Erythroblast (primary cell): ENCODE measurements at places on chromosomes 12 and 14.
A peak's percentile ranks its signal among the peaks of the same experiment; 100 is the strongest.

- DNase-seq, result no peak
Observed at GRCh38 chr14:94649543-94650443, 37.6 kb downstream of the SERPINA3 start.

- DNase-seq, result peak; percentile 94
Observed at GRCh38 chr12:32031109-32031508, 71.9 kb downstream of the RESF1 start.

DNA sequence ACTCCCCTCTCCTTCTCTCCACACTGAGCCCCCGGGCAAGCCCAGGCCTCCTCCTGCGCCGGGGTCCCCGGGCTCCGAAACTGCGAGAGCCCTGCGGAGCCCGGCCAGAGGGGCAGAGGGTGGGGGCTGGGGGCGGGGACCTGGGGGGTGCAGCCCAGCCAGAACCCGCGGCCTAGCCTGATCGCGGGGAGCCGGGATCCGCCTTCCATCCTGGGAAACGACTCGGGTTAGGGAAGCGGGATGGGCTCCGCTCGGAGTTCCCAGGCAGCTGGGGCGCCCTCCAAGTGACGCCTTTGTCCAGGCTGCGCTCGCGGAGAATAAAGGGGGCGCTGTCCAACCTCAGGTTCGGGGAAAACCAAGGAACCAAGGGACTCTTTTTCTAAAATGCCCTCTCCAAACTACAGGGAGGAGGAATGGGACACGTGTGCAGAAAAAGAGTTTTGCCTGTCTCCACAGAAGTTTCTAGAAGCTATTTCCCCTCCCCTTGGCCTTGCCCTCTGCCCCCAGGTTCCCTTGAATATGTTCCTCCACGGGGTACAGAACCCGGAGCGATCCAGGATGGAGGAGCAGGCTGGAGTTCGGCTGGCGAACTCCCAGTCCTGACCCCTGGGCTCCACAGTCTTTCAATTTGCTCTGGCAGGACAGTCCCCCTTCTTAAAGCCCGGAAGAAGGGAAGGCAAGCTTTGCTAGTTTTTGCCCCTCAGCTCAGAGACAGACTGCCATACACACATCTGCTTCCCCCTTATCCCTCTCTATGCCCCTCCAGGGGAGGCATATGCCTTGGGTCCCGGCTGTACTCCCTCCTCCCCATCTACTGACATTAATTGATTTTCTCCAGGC, 13.9 kb downstream of the NKX2-1 start:
- DNase-seq, result no peak

- no peak for DNase-seq
Observed at GRCh38 chr12:1811281-1811947, 9.0 kb upstream of the LRTM2 start.

DNA sequence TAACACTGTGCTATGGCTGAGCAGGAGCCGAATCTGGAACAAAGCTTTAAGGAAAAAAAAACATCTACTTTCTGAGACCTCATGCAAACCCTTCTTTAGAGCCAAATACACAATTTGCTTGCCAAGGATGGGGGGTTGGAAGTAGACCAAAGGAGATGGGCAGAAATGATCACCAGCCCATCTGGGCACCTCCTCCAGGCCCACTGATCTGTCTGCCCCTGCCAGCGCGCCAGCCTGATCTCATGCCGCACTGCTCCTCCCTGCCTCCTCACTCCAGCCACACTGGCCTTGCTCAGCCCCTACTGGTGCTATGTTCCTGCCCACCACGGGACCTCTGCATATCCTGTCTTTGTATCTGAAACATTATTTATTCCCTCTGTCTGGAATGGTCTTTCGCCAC, 24.8 kb upstream of the RAB35 start:
- DNase-seq, result no peak

DNA sequence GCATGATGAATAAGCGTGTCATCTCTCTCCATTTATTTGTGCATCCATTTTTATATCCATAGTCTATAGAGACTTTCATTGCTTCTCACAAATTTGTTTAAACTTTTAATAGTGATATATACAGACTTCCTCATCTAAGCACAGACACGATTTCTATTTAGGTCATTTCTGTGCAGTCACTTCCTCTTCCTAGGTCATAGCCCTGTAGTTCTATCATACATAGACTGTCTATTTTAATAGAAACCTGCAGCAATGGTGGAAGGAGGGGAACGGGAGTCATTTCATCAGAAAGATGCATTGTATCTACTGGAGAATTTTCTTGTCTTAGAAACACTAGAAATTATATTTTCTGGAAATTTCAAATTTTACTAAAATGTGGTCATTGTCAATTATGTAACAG, 133.4 kb upstream of the FGD4 start:
- DNase-seq, result no peak

DNA sequence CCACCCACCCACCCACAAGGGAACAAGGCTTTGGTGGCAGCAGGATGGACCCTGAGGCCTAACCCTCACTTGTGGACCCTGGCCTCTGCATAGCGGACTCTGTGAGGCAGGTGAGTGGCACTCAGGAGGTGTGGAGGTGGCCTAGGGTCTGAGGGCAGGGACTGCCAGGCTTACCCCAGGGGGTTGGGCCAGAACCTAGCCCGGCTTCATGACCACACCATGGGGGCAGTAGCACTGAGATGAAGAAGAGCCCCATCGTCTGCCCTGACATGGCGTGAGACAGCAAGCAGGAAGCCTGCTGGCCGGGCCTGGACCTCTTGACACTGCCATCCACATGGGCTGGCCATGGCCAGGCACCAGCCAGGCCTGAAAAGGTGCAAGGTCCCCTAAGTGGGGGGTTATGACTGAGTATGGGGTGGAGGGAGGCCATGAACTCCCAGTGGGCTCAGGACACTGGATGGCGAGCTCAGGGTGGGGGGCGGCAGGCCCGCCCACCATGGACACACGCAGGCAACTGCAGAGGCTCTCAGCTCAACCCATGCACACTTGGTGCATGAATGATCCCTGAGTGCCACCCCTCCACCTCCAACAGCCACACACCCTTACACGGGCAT, 29.3 kb downstream of the JAG2 start:
- no peak for DNase-seq

- DNase-seq, result no peak
Observed at GRCh38 chr12:48514728-48515127, 10.7 kb upstream of the OR8S1 start.

- peak; percentile 32 for DNase-seq
Observed at GRCh38 chr12:51593539-51593938, 2.5 kb downstream of the SCN8A start.

- no peak for DNase-seq
Observed at GRCh38 chr14:74867673-74868072, 8.3 kb downstream of the PROX2 start.

- DNase-seq, result no peak
Observed at GRCh38 chr12:17056546-17056945, 450.6 kb upstream of the LMO3 start.
